ENCODE measurements at places on chromosomes 2 and 18. TPM values are rescaled to one million over a fixed set of nuclear protein-coding genes. Genes with fewer than 3 reads are reported as not detected.

DNA sequence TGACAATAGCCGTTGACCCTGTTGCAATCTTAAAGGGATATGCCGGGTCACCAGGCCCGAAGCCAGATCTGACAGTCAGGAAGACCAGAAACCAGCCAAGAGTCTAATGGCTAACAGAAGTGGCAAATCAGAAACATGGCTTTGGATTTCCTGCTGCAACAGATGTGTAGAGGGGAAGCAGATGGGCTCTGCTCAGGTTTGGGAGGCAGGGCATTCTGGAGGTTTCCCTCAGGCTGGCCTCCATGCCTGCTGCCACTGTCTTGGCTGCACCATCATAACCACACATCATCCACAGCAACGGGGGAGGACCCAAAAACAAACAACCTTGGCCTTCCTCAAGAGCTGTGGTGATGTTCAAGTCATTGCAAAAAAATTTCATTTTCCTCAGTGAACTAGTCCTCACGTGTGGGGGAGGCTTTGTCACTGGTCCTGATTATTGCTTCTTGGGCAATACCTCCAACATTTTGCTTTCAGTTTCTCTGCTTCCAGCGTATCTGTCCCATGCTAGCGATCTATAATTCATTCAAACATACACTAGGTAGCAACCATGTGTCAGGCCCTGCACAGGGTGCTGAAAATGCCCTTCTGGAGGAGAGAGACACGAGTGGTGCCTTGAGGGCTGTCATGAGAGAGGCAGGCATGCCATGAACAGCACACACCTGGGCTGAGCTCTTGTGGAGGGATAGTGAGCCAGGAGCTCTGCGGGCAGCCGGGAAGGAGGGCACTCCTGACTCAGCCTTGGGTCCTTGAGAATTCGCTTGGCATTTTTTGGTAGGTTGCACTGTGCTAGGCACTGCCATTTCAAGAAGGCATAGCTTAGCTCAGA is 48.2 kb upstream of the LGALSL start:
- H3K27ac ChIP-seq, result no peak overlapping the region
- DNase-seq, result no peak
- no peaks in the 10 kb centered on the region for H3K36me3 ChIP-seq

DNA sequence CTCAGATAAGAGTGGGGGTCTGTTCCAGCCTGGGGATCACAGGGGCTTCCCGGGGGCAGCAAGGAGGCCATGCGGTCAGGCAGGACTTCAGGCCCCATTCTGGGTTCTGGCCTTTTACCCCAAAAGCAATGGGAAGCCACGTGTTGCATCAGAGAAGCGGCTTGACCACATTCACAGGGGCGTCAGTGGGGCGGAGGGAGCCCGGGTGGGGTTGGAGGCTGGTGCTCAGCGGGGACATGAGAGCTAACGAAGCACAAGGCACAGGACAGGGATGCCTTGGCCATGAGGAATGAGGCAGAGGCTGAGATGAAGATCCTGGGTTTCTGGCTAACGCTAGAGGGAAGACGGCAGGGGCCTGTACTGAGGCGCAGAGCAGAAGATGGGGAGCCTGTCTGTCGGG is 6.1 kb downstream of the HJURP start:
- H3K36me3 ChIP-seq, result peaks cover 71% of the 10 kb centered on the region
- peak overlapping the region; percentile 33 for H3K4me3 ChIP-seq

DNA sequence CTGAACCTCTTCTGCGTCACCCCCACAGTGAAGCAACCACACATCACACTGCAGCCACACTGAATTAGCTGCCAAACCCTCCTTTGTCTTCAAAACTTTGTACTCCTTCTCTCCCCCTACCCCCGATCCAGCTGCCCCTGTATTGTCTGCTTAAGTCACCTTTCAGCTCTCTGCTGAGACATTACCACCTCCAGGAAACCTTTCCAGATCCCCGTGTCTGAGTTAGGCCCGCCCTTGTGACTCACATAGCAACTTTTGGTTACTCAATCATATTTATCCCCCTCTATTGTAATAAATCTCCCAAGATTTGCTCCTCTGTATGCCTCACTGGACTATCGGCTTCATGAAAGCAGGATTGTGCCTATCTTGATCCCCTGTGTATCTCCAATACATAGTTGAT is 82.8 kb upstream of the CDCA7 start:
- H3K36me3 ChIP-seq, result peaks cover 3% of the 10 kb centered on the region
- H3K27me3 ChIP-seq, result peaks cover 11% of the 10 kb centered on the region
- H3K4me1 ChIP-seq, result no peaks in the 10 kb centered on the region

DNA sequence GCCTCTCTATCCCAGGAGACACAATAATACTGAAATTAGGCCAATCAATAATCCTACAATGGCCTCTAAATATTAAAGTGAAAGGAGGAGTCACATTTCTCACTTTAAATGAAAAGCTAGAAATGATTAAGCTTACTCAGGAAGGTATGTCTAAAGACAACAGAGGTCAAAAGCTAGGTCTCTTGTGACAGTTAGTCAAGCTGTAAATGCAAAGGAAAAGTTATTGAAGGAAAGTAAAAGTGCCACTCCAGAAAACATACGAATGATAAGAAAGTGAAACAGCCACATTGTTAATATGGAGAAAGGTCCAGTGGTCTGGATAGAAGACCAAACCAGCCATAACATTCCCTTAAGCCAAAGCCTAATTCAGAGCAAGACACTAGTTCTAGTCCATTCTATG is 9.5 kb downstream of the SESTD1 start:
- peaks cover 7% of the 10 kb centered on the region for H3K36me3 ChIP-seq
- H3K4me1 ChIP-seq, result peaks cover 31% of the 10 kb centered on the region
- no peak overlapping the region for H3K27ac ChIP-seq
- no peak overlapping the region for H3K4me3 ChIP-seq
- no peak for DNase-seq

The TRABD2A gene
- total RNA-seq, result 81.1 TPM

The DTNA gene
- not detected for total RNA-seq
